Activated CD4-positive, alpha-beta T cell treated with anti-CD3 and anti-CD28 coated beads, Interleukin-2, amount 10 ng/mL, durations not matched to agents 24 days and 14 days (primary cell): ENCODE measurements at places on chromosomes 12 and 14. TPM values are rescaled to one million over a fixed set of nuclear protein-coding genes. Genes with fewer than 3 reads are reported as not detected.

The PLEKHG3 gene
- total RNA-seq: 3.0 and 3.1 TPM in 2 replicates

The INHBE gene
- 0.07 TPM in 1 of 2 replicates, not detected in the other for total RNA-seq

The KLHL33 gene
- total RNA-seq: 0.09 TPM in 1 of 2 replicates, not detected in the other

The GDF3 gene
- not detected in 2 replicates for total RNA-seq

The IL22 gene
- 2.4 and 3.1 TPM in 2 replicates for total RNA-seq

The CIROP gene
- total RNA-seq: not detected in 2 replicates

The SALL2 gene
- 1.6 and 1.7 TPM in 2 replicates for total RNA-seq

The MORN3 gene
- total RNA-seq: 0.26 and 1.0 TPM in 2 replicates

The PELI2 gene
- total RNA-seq: 2.8 and 3.0 TPM in 2 replicates

The ZNF705A gene
- not detected in 2 replicates for total RNA-seq

DNA sequence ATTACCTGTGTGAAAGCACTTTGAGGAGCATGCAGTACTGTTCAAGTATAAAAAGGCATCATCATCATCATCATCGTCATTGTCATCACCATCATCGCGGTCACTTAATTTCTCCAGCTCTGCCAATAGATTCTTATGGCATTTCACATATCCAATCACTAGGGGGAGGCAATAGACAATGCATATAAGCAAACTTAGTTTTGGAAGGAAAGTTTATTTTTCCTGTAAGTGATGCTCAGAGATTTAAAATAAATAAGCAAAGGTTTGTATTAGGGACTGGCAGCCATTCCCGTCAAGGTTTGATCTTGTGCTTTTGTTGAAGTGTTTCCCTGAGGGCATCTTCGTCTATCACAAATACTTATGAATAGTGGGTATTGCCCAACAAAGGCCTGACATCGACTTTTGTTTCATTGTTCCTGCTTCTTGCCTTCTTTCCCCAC, 127.4 kb downstream of the KTN1 start:
- no peaks in the 10 kb centered on the region for H3K36me3 ChIP-seq
- H3K27ac ChIP-seq: no peak overlapping the region
- no peak overlapping the region for H3K4me3 ChIP-seq
- peaks cover 2% of the 10 kb centered on the region for H3K4me1 ChIP-seq
- no peaks in the 10 kb centered on the region for H3K27me3 ChIP-seq

- H3K4me1 ChIP-seq: no peaks in the 10 kb centered on the region
- H3K27ac ChIP-seq: no peak overlapping the region
- H3K36me3 ChIP-seq: no peaks in the 10 kb centered on the region
- H3K4me3 ChIP-seq: no peak overlapping the region
Observed at GRCh38 chr12:12925388-12925787, 26.6 kb downstream of the GPRC5D start.

- H3K27ac ChIP-seq: no peak overlapping the region
- H3K4me3 ChIP-seq: no peak overlapping the region
- peaks cover 24% of the 10 kb centered on the region for H3K27me3 ChIP-seq
- no peaks in the 10 kb centered on the region for H3K36me3 ChIP-seq
Observed at GRCh38 chr12:14886271-14886670, 617 bp upstream of the MGP start.

DNA sequence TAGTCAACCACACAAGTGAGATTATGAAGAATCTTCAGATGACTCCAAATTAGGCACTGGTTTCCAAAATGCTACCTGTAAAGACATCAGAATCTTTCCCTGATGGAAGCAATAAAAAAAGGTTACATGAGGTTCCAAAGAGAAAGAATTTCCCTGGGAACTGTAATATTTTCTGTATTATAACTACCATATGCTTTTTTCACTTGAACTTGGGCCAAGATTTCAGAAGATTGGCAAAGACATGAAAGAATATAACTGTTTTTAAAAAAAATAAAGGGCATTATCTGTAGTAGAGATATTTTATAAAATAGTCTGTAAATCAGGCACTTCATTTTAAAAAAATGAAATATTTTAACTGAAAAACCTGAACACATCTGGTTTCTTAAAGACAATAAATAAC, 12.9 kb downstream of the HECTD1 start:
- no peak overlapping the region for H3K4me3 ChIP-seq
- H3K27ac ChIP-seq: no peak overlapping the region
- H3K4me1 ChIP-seq: peaks cover 25% of the 10 kb centered on the region
- no peaks in the 10 kb centered on the region for H3K27me3 ChIP-seq

DNA sequence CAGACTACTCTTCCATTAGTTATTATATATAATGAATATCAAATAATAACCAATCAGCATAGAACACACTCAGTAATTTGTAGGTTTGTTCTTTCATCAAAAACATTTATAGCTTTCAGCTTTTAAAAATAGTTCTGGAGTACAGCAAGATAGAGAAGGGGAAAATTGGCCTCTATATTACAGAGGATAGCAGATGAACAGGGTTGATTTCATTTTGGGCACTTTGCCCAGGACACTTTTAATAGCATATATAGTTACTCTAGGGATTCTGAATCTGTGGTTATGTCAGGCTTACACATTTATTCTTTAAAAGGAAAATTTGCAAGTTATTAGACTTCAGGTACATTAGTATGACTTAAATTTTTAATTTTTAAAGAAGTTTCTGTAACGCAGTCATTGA, 52.6 kb downstream of the IFT81 start:
- H3K4me1 ChIP-seq: no peaks in the 10 kb centered on the region
- H3K27ac ChIP-seq: no peak overlapping the region
- no peak for DNase-seq
- H3K36me3 ChIP-seq: no peaks in the 10 kb centered on the region
- no peak overlapping the region for H3K4me3 ChIP-seq

- DNase-seq: no peak
- peak overlapping the region; percentile 81 for H3K27ac ChIP-seq
- peaks cover 60% of the 10 kb centered on the region for H3K4me1 ChIP-seq
- H3K27me3 ChIP-seq: no peaks in the 10 kb centered on the region
- peaks cover 2% of the 10 kb centered on the region for H3K36me3 ChIP-seq
- no peak overlapping the region for H3K4me3 ChIP-seq
Observed at GRCh38 chr14:101729382-101729781, 32.1 kb upstream of the PPP2R5C start.

DNA sequence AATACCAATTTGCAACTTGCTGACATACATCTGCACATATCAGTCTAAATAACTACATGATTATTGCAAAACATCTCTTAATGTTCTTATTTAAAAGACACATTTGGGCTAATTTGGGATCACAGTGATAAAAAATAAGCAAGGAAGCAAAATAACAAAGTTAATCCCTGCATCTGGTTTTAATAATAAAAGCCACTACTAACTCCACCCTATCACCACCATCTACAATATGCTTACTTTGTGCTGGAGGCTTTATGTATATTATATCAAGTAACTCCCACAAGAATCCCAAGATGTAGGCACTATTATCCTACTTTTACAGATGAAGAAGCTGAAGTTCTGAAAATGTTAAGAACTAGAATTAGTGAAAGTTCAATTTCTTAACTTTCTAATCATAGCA, 45.7 kb downstream of the TAOK3 start:
- no peaks in the 10 kb centered on the region for H3K27me3 ChIP-seq
- H3K36me3 ChIP-seq: peaks cover 14% of the 10 kb centered on the region
- DNase-seq: no peak

DNA sequence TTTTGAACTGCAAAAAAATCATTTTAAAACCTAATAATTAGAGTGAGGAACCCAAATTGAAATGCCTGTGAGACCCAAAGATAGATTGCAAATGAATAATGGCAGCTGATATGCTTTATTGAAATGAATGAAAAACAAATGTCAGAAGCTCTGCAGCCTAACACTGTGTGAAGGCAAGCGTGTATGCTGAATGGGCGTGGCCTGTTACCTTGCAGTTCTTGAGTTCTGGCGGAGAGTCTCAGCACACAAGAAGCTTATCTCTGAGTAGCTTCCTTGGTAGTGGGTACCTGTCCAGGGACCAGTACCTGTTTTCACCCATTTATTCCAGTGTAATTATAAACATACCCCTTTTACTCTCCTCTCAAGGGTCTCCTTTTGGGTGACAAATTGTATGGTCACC, 341.2 kb downstream of the NPAS3 start:
- H3K27me3 ChIP-seq: no peaks in the 10 kb centered on the region
- H3K36me3 ChIP-seq: no peaks in the 10 kb centered on the region
- no peak for DNase-seq
- no peak overlapping the region for H3K27ac ChIP-seq
- H3K4me1 ChIP-seq: no peaks in the 10 kb centered on the region

DNA sequence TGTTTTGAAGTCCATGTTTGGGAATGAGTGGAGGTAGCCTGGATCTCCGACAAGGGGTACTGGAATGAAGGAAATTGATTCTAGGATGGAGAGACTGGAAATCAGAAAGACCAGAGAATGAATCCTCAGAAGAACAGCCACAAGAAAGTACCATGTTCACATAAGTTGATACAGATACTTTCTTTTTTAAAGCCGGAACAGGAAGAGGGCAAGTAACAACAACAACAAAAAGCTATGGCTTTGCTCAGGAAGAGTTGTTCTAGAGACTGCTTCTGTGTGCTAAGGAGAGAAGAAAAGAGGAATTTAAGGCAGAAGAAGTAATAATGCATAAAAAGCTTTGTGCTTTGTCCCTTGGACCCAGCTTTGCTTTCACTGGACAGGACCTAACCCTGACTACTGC, 6.2 kb downstream of the TC2N start:
- H3K4me1 ChIP-seq: peaks cover 70% of the 10 kb centered on the region
- H3K27ac ChIP-seq: peak overlapping the region; percentile 98
- DNase-seq: peak; percentile 67
- H3K36me3 ChIP-seq: peaks cover 60% of the 10 kb centered on the region
- H3K4me3 ChIP-seq: peak overlapping the region; percentile 88

- H3K27ac ChIP-seq: peak overlapping the region; percentile 83
- H3K36me3 ChIP-seq: no peaks in the 10 kb centered on the region
- peaks cover 7% of the 10 kb centered on the region for H3K27me3 ChIP-seq
- H3K4me1 ChIP-seq: peaks cover 20% of the 10 kb centered on the region
- H3K4me3 ChIP-seq: peak overlapping the region; percentile 34
Observed at GRCh38 chr12:75722714-75723200, 211.3 kb upstream of the KRR1 start.

DNA sequence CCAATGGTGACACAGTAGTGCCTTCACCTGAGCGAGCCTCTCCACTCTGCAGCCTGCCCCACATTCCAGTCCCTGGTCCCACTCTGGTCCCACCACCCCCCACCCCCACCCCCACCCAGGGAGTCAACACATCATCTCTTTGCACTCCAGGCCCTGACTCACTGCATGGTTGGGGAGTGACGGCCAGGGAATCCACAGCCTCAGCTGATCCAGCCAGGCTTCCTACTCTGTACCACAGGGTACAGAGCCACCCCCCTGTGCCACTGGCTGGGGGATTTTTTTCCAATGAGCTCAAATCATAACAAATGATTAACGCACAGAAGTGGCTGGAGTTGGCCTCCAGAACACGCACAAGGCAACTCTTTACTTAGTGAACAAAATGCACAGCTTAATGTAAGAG, 233.7 kb downstream of the NTF3 start:
- H3K27ac ChIP-seq: no peak overlapping the region
- H3K27me3 ChIP-seq: peaks cover 2% of the 10 kb centered on the region
- no peak for DNase-seq
- H3K4me3 ChIP-seq: no peak overlapping the region
- no peaks in the 10 kb centered on the region for H3K4me1 ChIP-seq

- H3K36me3 ChIP-seq: no peaks in the 10 kb centered on the region
- H3K4me3 ChIP-seq: peak overlapping the region; percentile 64
- no peaks in the 10 kb centered on the region for H3K27me3 ChIP-seq
Observed at GRCh38 chr14:102568115-102568614, 24.3 kb upstream of the RCOR1 start.

GRCh38 chr12:95836630-95837239, 22.0 kb upstream of the SNRPF start:
- no peaks in the 10 kb centered on the region for H3K36me3 ChIP-seq
- no peak overlapping the region for H3K27ac ChIP-seq
- no peak for DNase-seq
- peaks cover 2% of the 10 kb centered on the region for H3K4me1 ChIP-seq
- H3K4me3 ChIP-seq: no peak overlapping the region

DNA sequence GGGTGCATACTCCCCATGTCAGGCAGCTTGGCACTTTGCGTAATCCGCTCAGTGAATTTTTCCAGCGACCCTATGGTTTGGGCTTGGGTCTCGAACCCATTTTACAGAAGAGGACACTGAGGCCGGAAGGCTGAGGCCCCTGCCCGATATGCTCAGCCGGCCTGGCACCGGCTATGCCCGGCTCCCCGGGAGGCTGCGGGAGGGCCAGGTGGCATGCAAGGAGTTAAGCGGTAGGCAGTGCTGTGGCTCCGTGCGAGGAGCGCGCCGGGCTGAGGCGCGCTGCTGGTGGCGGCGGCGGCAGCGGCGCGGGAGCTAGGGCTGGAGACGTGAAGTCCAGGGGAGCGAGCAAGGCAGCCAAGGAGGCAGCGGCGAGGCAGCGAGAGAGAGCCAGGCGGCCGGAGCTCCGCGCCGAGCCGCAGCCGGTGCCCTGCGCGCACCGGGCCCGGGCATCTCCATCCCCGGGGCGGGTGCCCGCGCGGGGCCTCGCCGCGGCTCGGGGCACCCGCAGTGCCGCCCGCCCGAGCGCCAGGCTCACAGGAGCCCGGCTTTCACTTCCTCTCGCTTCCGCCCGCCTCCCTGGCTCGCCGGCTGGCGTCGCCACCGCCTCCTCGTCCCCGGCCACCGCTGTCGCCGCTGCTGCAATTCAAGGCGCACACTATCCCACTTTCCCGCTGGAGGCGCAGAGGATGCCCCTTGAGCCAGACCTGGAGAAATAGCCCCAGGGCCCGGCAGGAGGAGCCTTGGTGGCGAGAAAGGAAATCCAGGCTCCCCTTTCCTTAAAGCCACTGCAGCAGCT, at the start of gene WSCD2:
WSCD2 (plus strand) TSS at position 272 of the 796 bp plus-strand sequence. CDS start 66,545 bp downstream, outside the sequence.
- no peaks in the 10 kb centered on the region for H3K4me1 ChIP-seq
- no peak within 1 kb of the TSS for H3K27ac ChIP-seq
- DNase-seq: no peak
- no peak within 1 kb of the TSS for H3K4me3 ChIP-seq
- H3K36me3 ChIP-seq: no peaks in the 10 kb centered on the region

GRCh38 chr12:70106347-70106746, 136.9 kb upstream of the CNOT2 start:
- no peaks in the 10 kb centered on the region for H3K36me3 ChIP-seq
- DNase-seq: no peak
- H3K4me1 ChIP-seq: no peaks in the 10 kb centered on the region
- peaks cover under 1% of the 10 kb centered on the region for H3K27me3 ChIP-seq

GRCh38 chr14:103848175-103849077, 1.1 kb upstream of the PPP1R13B start:
- DNase-seq: no peak
- peak overlapping the region; percentile 48 for H3K27ac ChIP-seq
- peaks cover 13% of the 10 kb centered on the region for H3K4me1 ChIP-seq
- H3K36me3 ChIP-seq: no peaks in the 10 kb centered on the region
- H3K27me3 ChIP-seq: peaks cover 27% of the 10 kb centered on the region

DNA sequence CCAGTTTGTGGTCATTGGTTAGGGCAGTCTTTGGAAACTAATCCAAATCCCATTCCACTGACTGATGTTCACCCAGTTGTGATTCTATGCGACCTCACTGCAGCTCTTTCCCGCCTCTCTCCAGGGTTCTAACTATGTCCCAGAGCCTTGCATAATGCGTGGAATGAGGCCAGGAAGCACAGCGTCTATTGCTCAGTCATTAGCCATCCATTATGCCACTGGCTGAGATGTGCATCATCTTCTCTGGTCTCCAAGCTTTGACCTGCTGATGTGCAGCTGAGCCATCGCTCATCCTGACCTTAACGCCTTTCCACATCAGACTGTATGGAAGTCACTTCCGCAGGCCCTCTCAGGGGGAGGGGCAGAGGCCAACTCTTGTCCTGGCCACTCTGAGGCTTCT, 115.4 kb upstream of the VRK1 start:
- H3K4me3 ChIP-seq: no peak overlapping the region
- no peaks in the 10 kb centered on the region for H3K36me3 ChIP-seq
- H3K27ac ChIP-seq: no peak overlapping the region
- H3K27me3 ChIP-seq: peaks cover 6% of the 10 kb centered on the region
- H3K4me1 ChIP-seq: no peaks in the 10 kb centered on the region
- no peak for DNase-seq
